ENCODE measurements at places on chromosomes 1 and 21.

- no peak for DNase-seq
Observed at GRCh38 chr1:209537336-209538114, 46.0 kb upstream of the CAMK1G start.

DNA sequence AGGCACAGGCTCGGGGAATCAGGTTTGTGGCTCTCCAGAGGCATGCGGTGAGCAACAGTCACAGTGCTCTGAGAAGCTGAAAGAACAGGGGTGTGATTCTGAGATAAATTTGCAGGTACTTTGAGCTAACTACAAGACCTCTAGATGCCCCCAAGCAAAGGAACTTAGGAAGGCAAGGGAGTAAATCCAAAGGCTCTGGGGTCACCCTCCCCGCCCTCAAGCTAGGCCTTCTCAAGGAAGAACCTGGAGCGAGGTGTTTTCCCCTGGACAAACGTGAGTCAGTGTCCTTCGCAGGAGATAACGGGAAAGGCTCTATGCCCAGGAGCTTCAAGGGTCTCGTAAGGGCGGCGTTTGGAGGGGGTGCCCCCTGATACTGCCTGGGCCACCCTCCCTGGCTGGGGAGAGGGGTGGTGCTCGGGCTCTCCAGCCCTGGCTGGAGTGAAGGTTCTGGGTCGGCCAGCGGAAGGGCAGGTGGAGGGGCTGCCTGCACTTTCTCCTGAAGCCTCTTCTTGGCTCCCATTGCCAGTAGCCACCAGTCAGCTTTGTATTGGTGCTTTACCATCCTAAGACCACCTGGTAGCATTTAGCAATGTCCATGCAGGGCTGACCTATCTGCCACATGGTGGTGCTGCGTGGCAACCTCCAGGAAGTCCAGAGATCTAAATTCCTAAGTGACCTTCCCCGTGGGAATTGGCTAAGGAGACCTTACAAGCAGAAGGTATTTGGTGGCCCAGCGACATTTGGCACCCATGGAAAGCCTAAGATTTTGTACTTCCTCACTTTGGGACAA is 44.0 kb downstream of the GPR161 start:
- DNase-seq: no peak

- DNase-seq: no peak
Observed at GRCh38 chr21:42746240-42746592, 92.8 kb downstream of the PDE9A start.

DNA sequence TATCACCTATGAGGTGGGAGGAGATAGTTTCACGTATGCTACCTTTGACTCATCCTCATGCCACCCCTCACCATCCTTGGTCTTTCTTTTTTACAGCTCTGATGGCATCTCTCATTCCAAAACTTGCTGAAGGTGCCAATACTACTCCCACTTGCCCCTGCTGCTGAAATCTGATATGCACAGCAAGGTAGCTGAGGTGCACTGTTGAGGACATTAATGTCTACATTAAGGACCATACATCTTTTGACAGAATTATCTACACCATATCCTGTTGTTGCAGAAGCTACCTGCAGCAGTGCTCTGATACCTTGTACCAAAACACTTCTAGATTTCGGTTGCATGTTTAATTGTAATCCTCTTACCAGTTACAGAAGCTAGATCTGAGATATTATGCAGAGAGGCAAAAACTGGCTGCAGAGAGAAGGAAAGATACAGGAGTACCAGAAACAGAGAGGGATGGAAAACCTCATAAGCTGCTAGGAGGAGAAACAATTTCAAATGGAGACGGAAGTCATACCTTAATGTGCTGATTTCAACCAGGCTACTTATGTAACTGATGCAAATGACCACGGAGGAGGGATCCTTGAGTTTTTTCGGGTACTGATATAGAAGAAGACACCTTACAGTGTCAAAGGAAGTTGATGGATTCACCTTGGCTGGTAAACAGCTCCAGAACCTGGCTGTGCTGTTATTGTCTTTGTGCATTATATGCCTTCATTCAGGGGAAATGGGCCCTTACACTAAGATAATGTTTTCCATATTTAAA is 19.3 kb upstream of the PTPRC start:
- no peak for DNase-seq

DNA sequence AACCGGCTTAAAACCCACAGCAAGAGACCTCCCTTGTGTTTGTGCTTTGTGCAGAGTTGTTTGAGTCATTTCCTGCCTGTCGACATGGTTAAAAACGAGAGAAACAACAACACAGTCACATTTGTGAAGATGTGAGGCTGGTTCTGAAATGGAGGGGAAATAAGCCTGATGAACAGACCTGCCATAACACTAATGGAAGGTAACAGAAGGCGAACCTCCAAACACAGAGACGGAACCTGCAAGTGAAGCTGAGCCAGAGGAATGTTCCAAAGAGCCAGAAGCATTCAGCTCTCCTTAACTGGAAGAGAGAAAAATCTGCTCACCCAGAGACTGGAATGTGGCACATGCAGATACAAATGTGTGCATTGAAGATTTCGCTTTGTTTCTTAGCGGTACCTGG is 53.2 kb upstream of the RAVER2 start:
- no peak for DNase-seq
